Stimulated activated CD4-positive, alpha-beta T cell treated with anti-CD3 and anti-CD28 coated beads, Interleukin-4, amount 100 ng/mL, for 48 hours (primary cell): ENCODE measurements at places on chromosomes 6 and 20.

- no peak for DNase-seq
Observed at GRCh38 chr20:17036541-17036940, 190.3 kb upstream of the PCSK2 start.

- no peak for DNase-seq
Observed at GRCh38 chr20:528923-529604, 14.5 kb downstream of the CSNK2A1 start.

- DNase-seq: no peak
Observed at GRCh38 chr20:49699200-49699992, 14.3 kb downstream of the B4GALT5 start.

- no peak for DNase-seq
Observed at GRCh38 chr6:70377372-70377771, 35.9 kb upstream of the FAM135A start.

- DNase-seq: no peak
Observed at GRCh38 chr20:49747707-49748524, 34.2 kb upstream of the B4GALT5 start.

DNA sequence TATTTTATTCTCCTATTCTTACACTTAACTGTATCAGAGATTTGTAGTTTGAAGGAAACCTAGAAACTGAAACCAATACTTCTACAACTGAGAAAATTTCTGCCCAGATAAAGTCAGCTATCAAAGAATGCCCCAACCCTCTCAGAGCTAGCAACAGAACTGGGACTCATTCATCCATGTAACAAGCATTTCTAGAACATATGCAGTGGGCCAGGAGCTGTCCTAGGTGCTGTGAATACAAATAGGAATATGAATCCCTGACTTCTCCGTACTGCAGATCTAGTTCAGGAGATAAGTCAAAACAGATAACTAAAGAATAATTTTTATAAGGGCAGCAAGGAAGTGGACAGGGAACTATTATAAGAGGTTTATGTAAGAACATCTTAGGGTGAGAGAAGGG is 654.1 kb upstream of the NOX3 start:
- no peak for DNase-seq

- no peak for DNase-seq
Observed at GRCh38 chr20:6007094-6007528, 46.7 kb downstream of the LRRN4 start.

DNA sequence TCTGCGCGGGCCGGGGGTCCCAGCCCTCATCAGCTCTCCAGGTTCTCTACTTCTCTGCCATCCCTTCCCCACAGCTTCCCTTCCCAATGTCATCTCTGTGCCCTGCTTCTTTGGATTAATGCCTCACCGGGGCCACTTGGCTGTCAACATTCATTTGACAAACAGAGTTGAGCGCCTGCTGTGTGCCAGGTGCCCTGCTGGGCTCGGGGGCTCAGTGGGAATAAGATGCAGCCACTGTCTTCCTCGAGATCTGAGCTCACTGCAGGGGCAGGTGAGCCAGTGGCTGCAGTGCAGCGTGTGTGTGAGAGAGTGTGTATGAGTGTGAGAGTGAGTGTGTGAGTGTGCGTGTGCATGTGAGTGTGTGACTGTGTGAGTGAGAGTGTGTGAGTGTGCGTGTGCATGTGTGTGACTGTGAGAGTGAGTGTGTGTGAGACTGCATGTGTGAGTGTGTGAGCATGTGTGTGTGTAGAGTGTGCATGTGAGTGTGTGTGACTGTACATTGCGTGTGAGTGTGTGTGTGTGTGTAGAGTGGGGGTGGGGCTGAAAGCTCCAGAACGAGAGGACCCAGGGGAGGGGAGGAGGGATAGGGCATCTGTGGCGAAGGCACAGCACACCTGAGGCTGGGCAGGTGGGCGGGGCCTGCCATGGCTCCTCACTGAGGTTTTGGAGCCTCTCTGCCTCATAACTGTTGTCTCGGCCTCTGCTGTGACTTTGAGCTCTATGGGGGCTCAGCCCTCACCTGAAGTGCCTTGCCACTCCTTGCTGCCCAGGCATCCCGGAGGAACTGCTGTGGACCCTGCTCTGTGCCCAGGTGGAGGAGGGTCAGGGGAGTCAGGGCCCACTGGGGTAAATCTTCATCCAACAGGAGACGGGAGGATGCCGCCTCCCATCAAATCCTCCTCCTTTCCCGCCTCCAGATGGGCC is 36.5 kb upstream of the PHACTR3 start:
- no peak for DNase-seq

GRCh38 chr6:52285177-52286068 is 881 bp upstream of the MCM3 start:
- DNase-seq: no peak

DNA sequence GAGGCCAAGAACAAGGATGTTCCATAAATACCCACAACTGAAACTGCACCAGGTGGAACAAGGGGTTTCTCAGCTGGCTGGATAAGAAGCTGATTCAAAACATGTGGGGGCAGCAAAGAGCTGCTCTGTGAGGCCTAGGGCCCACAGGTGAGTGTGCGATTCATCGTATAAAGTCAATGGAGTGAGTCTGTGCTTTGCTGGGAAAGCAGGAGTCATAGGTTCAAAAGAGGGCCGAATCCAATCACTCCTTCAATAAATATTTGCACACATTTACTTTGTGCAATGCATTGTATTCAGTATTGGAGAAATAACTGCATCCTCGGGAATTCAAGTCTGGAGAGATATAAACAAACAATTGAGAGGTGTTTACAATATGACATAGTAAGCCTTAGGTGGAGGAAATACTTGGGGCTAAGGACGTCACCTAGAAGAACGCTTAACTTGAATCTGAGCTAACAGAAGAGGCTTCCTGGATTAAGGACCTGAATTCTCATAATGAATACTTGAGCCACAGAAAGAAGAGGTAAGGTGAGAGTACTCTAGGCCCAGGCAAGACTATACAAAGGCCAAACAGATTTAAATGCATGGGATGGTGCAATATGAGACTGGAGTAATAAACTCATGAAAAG is 83.7 kb upstream of the TMEM30A start:
- no peak for DNase-seq

DNA sequence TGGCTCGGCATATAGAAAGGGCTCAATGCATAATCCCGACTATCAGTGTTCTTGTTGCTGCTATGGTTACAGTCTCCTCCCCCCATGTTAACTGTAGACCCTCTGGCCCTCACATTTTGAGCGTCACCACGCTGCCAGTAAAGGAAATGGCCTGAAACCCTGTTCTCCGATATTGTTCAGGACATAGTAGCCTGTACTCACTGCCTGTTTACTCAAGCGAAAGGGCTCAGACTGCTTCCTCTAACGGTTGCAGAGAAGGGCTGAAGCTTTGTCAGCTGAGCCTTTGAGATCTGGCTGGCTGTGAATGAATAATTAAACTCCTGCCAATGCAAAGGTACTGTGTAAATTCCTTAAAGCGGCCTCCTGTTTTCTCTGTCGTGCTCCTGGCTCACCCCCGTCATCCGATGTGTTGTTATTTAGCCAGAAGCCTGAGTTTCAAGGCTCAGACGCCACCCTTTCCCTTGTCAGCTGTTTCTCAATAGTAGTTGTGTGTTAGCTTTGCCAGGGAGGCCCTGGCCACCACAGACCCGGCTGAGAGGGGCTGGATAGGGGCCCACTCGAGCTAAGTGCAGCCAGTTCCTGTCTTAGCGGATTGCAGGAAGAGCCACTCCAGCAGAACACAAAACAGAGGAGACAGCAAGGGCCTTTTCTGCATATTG is 31.2 kb upstream of the RALGAPA2 start:
- DNase-seq: no peak

- DNase-seq: no peak
Observed at GRCh38 chr20:13265941-13266340, 44.9 kb downstream of the ISM1 start.

- no peak for DNase-seq
Observed at GRCh38 chr20:54237116-54237943, 29.4 kb downstream of the PFDN4 start.

DNA sequence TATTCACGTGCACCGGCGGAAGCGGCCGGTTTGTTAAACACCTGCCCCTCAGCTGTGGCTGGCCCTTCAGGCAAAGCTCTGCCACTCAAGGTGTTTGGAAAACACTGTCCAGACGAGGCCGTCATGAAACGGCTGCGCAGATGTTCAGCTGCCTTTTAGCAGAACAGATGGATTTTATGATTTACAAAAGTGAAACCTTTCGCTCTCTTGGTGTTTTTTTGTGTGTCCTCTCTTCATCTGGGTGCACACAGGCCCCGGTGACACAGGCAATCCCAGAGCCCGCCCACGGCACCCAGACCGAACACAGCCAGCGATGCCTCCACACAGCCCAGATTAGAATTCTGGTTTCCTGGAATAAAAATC is 397.0 kb downstream of the SMOC2 start:
- no peak for DNase-seq

DNA sequence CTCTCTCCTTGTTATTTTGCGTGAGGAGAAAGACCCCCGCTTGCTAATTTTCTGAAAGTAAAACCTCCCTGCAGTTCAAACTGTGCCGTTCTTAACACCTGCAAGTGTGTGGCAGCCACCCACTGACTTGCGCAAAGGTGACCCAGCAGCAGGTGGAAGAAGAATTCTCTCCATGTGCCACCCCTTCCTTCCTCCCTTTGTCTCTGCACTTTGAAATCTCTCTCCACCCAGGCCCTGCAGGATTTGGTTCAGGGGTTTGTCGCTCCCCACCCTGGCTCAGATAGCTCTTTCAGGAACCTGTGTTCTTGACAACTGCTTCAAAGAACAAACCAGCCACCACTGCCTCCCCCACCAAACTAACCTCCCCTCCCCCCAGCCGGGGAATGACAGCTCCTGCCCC is 41.4 kb downstream of the ZNF831 start:
- DNase-seq: no peak

DNA sequence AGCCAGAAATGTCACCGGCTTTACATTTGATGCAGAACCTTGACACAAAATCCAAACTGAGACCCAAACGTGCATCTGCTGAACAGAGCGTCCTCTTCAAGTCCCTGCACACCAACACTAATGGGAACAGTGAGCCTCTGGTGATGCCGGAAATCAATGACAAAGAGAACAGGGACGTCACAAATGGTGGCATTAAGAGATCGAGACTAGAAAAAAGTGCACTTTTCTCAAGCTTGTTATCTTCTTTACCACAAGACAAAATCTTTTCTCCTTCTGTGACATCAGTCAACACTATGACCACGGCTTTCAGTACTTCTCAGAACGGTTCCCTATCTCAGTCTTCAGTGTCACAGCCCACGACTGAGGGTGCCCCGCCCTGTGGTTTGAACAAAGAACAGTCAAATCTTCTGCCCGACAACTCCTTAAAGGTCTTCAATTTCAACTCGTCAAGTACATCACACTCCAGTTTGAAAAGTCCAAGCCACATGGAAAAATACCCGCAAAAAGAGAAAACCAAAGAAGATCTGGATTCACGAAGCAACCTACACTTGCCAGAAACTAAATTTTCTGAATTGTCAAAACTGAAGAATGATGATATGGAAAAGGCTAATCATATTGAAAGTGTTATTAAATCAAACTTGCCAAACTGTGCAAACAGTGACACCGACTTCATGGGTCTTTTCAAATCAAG is 108.4 kb downstream of the RTN4IP1 start:
- peak; percentile 74 for DNase-seq

DNA sequence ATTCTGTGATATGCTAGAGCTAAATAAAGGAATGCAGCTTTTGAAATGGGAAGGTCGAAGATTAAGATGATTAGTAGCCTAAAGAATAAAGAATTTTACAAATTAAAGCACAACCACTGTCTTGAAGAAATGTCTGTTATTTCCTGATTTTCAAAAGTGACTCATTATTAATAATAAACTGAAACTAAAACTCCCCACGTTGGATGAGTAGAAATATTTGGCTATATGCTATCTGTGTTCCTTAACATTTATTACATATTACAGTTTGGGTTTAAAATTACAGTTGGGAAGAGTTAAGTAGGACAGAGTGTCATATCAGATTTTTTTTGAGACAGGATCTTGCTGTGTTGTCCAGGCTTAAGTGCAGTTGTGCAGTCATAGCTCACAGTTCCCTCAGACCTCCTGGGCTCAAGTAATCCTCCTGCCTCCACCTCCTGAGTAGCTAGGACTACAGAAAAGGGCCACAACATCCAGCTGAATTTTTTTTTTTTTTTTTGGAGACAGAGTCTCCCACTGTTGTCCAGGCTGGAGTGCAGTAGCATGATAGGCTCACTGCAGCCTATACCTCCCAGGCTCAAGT is 47.1 kb downstream of the AKIRIN2 start:
- DNase-seq: no peak

DNA sequence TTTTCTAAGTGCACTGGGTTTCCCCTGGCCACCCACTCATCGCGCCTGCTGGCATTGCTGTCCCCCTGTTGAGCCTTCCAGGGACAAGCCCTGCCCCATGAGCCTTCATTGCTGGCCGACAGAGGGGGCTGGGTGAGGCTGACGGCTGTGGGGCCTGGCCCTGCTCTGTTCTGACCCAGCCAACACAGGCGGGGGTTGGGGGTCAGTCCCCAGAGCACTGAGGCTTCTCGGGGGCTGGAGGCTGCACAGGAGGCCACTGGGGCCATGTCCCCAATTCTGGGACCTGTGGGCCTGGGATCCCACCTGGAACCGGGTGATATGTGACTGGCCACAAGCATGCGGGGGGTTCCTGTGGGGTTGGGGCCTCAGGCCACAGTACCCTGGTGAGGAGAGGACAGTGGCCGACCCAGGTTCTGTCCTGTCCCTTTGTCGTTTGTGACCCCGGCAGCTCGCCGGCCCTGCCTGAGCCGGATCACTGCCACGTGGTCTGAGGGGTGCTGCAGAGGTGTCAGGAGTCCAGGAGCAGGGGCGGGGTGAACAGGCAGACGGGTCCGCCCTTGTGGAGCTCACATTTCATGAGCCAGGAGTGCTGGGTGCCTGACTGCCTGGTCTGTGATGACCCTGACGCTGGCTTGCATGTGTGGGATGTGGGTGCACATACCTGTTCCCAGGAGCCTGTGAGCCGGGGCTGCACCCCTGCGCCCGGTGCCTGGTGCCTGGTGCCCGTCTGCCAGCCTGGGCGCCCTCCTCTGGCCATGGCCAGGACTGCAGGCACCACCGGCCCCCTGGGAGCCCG is 2.1 kb upstream of the COL20A1 start:
- peak; percentile 49 for DNase-seq

DNA sequence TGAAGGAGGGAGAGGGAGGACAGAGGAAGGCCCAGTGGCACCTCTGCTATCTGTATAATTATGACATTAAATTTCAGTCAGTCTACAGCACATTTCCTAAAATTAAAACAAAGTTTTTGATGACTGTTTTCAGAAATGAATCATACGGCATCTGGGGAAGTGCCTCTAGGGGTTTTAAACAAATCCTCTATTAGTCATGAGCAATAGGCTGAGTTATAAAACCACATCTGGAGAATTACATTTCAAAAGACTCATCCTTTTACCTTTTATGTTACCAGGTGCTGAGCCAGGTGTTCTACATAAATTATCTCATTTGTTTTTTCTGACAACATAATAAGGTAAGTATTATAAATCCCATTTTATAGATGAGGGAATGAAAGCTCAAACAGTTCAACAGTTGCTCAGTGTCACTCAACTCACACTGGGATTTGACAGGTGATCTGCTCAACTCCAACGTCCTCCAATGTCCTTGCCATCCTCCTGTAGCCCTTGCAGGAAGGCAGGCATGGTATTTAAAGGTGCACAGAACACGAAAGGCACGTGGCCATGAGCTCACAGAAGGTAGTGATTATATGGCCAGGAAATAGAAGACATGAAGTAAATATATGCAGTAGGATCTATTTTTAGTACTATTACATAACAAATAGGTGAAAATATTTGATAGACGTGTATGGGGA is 184.2 kb upstream of the MAN1A1 start:
- no peak for DNase-seq
